Nephron progenitor cell (in vitro differentiated cells): ENCODE measurements at places on chromosomes 1 and 21.

GRCh38 chr1:51058858-51059257 lies 43.2 kb upstream of the C1orf185 start:
- H3K27ac ChIP-seq: no peak overlapping the region
- no peak overlapping the region for H3K4me3 ChIP-seq

GRCh38 chr1:31764312-31765040 lies at the start of gene ADGRB2:
Gene ADGRB2 (minus strand): TSS chr1:31764340. CDS start chr1:31757221, 7,119 bp downstream.
- no peaks in the 10 kb centered on the region for H3K36me3 ChIP-seq
- H3K27ac ChIP-seq: no peak within 1 kb of the TSS
- peak within 1 kb of the TSS; percentile 85 for H3K4me3 ChIP-seq
- DNase-seq: peak; percentile 65
- peaks cover 75% of the 10 kb centered on the region for H3K4me1 ChIP-seq

DNA sequence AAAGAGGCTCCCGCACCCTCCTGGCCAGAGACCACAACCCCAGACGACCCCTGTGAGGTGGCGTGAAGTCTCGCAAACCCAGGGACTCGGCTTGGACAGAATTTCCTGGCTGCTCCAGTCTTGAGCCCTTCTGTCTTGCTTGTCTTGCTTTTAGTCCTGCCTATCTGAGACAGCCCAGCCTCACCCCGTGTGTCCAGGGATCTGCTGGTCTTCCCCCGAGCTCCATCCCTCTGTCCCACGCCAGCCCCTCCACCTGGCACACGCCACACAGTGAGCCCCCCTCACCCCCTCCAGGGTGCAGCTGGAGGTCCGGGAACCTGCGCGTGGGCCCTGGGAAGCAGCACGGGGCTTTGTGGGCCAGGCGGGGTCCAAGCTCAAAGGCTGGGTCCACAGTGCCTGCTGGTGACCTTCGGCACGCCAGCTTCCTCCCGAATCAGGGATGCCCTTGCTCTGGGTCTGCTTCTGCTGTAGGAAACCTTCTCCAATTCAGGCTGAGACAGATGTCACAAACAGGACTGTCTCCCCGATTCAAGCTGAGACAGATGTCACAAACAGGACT lies 97.1 kb downstream of the SIK1 start:
- H3K36me3 ChIP-seq: no peaks in the 10 kb centered on the region
- H3K4me3 ChIP-seq: no peak overlapping the region
- H3K27me3 ChIP-seq: peaks cover 19% of the 10 kb centered on the region
- DNase-seq: no peak
- H3K4me1 ChIP-seq: peaks cover 57% of the 10 kb centered on the region
- H3K27ac ChIP-seq: no peak overlapping the region

- no peak for DNase-seq
- no peaks in the 10 kb centered on the region for H3K4me1 ChIP-seq
- H3K27me3 ChIP-seq: no peaks in the 10 kb centered on the region
- no peak overlapping the region for H3K27ac ChIP-seq
- no peak overlapping the region for H3K4me3 ChIP-seq
These were observed 874.2 kb upstream of the ADGRL2 start for GRCh38 chr1:80926531-80926930.

DNA sequence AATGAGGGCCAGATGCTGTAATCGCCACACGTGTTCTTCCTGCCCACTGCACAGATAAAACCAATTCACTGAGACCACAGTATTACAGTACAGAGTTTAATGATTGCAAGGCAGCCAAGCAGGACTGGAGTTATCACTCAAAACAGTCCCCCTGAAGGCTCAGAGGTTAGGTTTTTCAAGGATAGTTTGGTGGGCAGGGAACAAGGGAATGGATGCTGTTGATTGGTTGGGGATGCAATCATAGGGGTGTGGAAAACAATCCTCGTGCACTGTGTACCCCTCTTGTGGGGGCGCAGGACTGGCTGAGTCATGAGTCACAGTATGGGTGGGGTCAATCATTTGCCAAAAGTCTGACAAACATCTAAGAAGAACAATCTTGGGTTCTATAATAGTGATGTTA lies 12.4 kb upstream of the USP1 start:
- H3K4me1 ChIP-seq: no peaks in the 10 kb centered on the region
- no peak for DNase-seq
- H3K27ac ChIP-seq: no peak overlapping the region
- H3K4me3 ChIP-seq: no peak overlapping the region
- no peaks in the 10 kb centered on the region for H3K36me3 ChIP-seq

- peak overlapping the region; percentile 63 for H3K27ac ChIP-seq
- peaks cover 5% of the 10 kb centered on the region for H3K27me3 ChIP-seq
- H3K4me3 ChIP-seq: no peak overlapping the region
- H3K4me1 ChIP-seq: peaks cover 31% of the 10 kb centered on the region
- H3K36me3 ChIP-seq: peaks cover 11% of the 10 kb centered on the region
These were observed 450.6 kb upstream of the CAMK1G start for GRCh38 chr1:209132736-209133467.

DNA sequence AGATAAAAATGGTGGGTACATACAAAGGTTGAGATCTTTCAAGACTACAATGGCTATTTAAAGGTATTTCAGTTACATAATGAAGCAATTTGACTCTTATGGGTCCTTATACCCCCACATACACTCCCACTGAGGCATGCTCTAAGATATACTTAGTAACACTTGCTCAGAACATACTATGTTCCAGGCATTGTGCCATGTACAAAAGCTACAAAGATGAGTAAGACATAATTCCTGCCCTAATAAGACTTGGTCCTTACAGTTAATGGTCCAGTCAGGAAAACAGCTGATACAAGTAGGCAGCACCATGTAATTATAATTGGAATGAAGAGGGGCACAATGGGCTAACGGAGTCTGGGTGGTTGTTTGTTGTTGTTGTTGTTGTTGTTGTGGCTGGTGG lies 166.7 kb upstream of the BEND5 start:
- H3K27me3 ChIP-seq: peaks cover 5% of the 10 kb centered on the region
- H3K36me3 ChIP-seq: no peaks in the 10 kb centered on the region
- no peak overlapping the region for H3K4me3 ChIP-seq
- no peak for DNase-seq
- no peaks in the 10 kb centered on the region for H3K4me1 ChIP-seq

- DNase-seq: no peak
- peaks cover 42% of the 10 kb centered on the region for H3K4me1 ChIP-seq
- no peak overlapping the region for H3K4me3 ChIP-seq
These were observed 3.5 kb upstream of the ARF1 start for GRCh38 chr1:228079013-228079412.

GRCh38 chr1:179976970-179977651 lies 22.5 kb downstream of the CEP350 start:
- peaks cover 72% of the 10 kb centered on the region for H3K36me3 ChIP-seq
- H3K4me1 ChIP-seq: peaks cover 28% of the 10 kb centered on the region
- no peak overlapping the region for H3K4me3 ChIP-seq
- no peak for DNase-seq
- H3K27ac ChIP-seq: peak overlapping the region; percentile 91
